ENCODE measurements at places on chromosomes 2 and 18.

DNA sequence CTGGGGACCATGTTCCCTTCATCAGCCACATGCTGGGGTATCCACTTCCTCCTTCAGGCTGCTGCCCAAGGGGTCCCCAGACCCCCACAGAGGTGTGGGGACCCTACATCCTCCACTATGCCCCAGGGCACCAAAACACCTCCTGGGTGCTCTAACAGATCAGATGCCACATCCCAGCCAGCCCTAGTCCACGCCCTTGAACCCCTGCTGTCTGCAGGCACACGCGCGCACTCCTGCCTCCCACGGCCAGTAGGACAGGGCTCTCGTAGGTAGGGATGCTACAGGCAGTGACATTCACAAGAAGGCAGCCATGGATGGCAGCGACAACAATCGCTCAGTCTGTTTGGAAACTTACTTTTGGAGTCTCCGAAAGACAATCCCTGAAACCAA, 3.0 kb upstream of the GPC1 start:
- DNase-seq = no peak

DNA sequence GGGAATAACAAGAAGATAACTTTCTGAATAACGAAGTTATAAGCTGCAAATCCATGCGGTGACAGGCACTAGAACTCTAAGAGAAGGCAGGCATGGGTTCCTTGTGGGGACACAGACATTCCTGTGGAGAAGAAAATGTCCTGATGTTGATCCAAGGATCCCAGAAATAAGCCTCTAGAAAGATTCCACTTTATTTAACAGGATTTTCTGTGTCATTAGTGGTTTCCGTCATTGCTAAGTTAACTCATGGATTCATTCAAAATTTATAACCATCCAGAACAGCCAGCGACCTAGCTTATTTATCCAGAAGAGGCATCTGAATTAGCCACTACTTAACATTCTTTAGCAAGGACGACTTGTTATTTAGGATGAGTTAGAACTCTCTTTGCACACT, 10.0 kb upstream of the CD302 start:
- DNase-seq = no peak

DNA sequence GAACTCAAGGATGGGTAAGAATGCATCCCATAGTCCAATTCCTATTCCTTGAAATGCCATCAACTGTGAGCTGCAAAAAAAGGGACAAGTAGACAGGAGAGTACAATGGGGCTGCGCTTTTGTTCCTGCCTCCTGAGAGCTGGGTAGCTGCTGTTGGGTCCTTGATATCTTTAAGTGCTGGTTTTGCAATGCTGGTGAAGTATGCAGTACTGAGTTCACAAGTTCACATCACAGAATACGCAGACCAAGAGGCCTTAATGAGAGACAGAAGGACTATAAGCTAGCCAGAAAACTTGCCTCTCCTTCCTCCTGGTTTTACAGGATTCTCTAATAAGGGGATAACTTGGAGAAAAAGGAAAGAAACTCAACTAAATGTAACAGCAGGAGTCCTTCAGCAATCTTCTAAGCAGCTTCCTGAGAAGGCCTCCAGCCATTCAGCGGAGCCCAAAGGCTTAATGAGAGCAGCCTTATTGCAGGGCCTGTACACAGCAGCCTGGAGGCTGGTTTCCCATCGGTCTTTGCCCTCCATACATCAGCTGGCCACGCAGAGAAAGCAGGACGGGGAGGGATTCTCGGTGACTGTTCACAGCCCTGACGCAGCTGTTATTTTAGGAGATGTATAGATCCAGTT, 293.1 kb downstream of the CDCA7 start:
- DNase-seq = no peak

GRCh38 chr2:138280999-138281695, 220.4 kb upstream of the SPOPL start:
- no peak for DNase-seq

DNA sequence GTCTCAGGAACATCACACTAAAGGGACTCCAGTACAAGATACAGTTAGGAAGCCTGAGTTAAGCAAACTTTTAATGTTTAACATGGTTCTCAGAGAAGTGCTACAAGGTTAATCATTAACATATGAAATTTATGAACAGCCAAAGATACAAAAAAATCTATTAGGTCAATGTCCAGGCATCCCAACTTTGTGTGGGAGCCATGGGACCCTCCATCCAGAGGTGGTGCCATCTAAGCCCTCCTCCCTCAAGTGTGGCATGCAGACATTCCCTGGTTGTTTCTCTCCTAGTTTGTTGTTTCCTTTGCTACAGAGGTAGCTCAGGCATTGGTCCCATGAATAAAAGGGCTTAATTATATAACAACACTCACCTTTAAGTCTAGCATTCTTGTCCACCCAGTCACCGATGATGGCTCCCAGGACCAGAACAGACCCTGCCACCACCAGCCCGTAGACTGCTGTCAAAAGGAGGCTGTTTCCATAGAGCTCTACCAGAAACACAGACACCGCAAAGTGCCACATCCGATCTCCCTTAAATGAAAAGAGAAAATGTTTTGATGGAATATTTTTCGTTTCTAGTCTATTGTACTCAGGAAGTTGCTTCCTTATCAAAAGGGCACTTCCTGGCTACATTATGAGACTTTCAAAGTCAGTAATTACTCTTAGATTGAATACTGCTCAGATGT, 5.7 kb downstream of the SLC40A1 start:
- DNase-seq = peak; percentile 30

DNA sequence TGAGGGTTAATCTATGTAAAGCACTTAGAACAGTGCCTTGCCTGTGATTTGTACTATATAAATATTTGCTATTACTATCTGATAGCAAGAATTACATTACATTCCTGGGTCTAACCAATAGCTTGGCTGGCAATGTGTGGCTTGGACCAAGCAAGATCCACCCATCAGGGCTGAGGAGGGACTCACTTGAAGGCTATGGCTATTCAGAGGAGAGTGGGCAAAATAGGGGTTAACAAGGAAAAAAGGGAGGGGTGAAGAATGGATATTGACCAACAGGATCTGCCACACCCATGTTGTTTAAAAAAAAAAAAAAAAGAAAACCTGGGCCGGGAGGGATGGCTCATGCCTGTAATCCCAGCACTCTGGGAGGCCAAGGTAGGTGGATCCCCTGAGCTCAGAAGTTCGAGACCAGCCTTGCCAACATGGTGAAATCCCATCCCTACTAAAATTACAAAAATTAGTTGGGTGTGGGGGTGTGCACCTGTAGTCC, 20.0 kb upstream of the TMBIM1 start:
- DNase-seq = no peak

- no peak for DNase-seq
These were observed 85.8 kb upstream of the NDUFV2 start for GRCh38 chr18:9016633-9017166.

GRCh38 chr2:102009557-102009956, 17.8 kb downstream of the IL1R2 start:
- DNase-seq = no peak

DNA sequence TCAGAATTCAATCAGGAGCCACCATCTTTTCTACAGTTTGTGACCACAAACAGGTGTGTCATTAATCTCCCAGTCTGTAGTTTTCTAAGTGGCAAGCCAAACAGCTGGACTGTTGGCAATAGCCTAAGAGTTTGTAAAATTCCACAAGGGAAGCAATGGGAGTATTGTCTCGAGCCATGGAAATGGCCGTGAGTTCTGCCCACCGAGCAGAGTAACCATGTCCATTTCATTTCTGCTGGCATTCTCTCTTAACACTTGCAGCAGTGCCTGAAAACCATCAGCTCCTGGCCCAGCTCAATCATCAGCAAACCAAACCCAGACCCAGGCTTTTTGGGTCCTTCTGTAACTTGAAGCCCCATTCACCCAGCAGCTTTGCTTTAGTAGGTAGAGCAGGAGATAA, 387.8 kb upstream of the CDH7 start:
- no peak for DNase-seq

- DNase-seq = no peak
These were observed 513.9 kb upstream of the NETO1 start for GRCh38 chr18:73381699-73382036.

DNA sequence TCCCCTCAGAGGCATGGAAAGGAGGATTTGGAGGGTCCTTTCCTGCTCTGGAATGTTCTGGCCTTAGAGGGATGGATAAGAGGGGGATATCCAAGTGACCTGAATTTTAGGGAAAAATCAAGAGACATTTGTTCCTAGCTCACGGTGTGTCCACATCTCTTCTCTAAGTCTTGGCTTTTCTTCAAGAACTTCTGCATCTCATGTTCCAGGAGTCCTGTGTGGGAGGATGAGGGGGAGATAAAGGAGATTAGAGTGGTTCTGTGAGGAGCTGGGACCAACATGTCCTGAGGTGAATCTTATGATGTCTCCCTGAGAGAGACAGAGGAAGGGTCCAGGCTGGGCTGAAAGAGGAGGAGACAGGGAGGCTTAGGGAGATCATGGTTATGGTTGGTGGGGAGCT, 11.7 kb downstream of the EMX1 start:
- DNase-seq = no peak

DNA sequence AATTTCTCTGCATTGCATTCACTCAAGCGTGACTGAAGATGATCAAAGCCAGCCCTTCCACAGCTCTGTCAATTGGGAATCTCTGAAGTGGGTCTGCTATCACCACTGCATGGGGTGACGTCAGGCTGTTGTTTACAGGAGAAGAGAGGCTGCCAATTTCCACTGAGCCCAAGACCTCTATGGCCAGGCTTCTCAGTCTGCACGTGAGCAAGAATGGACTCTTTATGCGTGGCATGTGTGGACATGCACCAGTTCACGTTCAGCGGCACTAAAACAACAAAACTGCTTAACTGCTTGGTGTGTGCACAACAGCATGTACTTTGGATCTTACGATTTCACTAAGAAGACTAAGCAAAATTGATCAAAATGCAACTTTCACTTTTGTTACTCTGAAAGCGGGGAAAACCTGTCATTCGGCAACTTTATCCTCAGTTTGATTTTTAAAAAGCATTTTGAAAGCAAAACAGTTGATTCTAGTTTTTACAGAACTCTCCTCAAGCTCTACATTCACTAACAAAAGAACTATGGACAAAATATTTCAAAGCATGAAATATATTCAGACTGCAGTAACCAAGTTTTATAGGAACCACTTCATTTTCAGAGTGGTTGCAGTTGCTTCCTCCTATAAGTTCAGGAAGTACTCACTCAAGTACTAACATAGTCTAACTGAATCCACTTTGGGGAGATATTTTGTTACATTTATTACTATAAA, 77.0 kb upstream of the SERTAD2 start:
- DNase-seq = peak; percentile 21

DNA sequence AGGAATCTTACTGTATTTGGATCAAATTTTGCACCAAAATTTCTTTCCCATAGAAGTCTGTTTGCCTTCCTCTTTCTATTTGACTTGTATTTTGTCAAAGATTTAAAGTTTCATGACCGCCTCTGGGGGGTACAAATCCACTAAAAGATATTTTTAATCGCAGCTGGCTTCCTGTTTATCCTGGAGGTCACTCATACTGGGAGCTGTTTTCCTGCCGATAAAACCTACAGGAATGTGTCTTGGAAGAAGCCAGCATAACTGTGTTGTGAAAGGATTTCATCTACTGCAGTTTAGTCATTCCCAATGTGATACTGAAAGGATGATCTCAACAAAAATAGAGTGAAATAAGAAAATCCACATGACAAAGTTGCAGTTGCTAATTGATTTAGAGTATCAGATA, 184.0 kb downstream of the RIT2 start:
- no peak for DNase-seq

GRCh38 chr2:240336820-240337427, 98.5 kb upstream of the GPC1 start:
- no peak for DNase-seq

DNA sequence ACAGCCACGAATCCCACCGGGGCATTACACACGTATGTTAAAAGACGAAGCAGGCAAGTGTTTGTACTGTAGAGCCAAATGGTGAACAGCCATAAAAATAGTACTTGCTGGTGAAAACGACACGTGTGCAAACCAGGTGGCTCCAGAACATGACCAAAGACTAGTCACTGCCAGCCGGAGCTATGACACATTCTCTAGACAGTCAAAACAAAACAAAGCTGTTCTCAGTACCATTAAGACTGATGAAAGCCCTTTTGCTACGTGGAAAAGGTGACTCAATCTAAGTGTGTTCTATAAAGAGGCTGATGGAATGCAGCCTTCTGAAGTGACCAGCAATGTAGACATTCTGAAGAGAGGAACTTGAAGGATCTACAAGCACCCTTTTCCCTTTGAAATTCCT, 367.7 kb upstream of the NETO1 start:
- no peak for DNase-seq

DNA sequence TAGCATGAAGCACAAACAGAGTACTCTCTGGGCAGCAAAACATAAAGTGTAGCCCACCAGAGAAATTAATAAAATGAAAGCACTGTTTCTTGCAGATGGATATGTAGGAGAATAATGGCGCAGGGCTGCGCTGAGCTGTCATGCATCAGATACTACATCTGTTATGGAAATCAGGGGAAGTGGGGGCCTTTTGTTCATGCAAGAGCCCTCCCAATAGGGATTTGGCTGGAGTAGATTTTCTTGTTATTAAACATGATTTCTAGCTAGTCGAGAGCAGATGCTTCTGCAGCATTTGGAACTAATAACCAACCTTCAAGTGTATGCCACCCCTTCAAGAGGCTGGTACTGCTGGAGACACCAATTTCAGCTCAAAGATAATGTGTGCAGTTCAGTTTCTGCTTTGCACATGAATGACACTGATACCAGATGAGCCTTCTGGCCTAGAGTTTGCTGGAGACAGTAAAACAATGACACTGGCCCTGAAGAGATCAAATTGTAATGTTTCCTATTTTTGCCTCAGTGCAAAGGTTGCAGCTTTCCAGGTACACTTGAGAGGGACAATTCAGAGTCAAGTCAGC, 58.0 kb downstream of the RND3 start:
- no peak for DNase-seq

GRCh38 chr18:34697233-34697632, 12.9 kb upstream of the DTNA start:
- DNase-seq = no peak

- no peak for DNase-seq
These were observed 127.2 kb downstream of the CALCRL start for GRCh38 chr2:187320846-187321245.

DNA sequence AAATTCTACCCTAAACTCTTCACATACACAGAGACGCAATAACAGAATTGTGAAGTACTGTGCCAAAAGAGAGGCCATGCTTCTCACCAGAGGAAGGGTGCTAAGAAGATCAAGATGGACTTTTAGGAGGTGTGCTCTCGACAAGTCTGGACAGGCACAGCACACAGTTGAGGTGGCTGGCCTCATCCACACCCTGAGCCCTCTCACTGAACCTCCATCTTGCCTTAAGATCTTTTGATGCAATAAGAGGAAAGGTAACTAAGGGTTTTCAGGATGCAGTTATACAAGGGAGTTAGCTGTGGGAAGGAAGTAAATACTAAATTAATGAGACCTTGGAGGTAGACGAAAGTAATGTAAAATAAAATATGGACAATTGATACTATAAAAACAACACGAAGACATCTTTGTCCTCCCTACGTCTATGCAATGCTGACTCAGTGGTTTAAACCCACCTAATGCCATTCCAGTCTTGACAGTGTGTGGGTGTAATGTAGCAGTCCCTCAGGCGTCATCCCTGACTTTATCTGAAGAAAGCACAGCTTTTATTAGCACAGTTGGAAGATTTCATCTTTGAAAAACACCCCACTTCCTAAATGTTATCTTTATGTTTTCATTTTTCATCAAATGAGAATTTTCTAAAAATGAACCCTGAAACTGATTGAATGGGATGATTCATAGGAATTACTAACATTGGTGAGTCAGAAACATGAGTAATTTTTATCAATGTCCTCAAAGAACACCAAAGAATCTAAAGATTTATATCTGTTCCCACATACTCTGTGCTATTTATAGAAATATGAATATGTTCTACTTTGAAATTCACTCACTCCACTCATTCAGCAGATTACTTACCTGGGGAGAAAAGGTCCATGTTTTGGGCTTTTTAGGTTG, 34.0 kb upstream of the MALL start:
- DNase-seq = no peak

All from right kidney (tissue), 9 donors.